Stimulated activated CD4-positive, alpha-beta T cell treated with anti-CD3 and anti-CD28 coated beads, Interleukin-1b, Interleukin-23, amount 100 ng/mL, for 24 hours (primary cell): ENCODE measurements at places on chromosomes 4 and X.

DNA sequence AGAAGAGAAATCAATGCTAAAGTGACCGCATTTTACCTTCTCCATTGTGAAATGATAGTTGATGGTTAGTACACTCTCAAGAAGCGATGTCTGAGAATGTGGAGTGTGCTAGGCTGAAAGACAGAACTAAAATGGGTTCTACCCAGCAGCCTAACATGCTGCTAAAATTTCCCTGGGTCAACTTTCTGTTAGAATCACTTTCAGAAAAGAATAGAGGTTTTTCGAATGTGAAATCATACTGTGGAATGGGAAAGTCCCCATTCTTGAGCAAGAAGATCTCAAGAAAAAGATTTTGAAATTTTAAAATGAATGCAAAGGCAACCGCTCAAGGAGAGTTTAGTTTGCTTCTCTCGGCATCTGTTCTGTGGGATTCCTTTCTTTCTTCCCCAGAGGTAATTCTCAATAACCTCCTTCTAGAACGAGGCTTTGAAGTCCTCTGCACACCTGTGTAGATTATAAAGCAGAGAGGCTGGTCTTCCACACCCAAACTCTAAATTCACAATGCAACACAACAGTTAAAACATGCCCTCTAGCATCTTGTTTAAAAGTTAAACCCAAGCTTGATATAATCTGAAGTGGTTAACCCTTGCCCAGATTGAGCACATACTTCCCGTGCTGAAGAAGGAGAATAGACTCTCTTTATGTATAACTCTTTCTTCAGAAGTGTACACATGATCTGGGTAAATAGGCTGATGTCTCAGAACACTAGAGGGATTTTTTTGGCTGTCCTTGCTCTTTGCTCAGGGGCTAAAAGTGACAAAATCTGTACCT lies 208.7 kb upstream of the KLF3 start:
- no peak for DNase-seq

- no peak for DNase-seq
These were observed 102.7 kb upstream of the RBPJ start for GRCh38 chr4:26217961-26218676.

GRCh38 chr4:124890522-124890921 lies 178.0 kb upstream of the ANKRD50 start:
- DNase-seq, result no peak

DNA sequence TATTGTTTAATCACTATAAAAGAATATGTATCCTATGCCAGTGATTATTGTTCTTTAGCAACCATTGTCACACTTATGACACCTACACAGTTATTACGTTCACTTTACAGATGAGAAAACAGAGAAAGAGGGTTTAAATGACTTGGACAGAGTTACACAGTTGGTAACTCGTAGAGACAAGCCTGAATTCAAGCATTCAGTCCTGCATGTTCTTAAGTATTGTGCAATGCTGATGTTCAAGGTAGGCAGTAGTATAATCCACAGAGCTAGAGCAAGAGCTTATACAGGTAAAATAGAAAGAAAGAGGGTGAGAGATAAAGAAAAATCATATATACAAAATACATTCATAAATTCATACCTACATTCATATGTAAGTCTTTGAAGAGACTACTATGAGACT lies 249.8 kb upstream of the ANXA10 start:
- DNase-seq, result no peak

DNA sequence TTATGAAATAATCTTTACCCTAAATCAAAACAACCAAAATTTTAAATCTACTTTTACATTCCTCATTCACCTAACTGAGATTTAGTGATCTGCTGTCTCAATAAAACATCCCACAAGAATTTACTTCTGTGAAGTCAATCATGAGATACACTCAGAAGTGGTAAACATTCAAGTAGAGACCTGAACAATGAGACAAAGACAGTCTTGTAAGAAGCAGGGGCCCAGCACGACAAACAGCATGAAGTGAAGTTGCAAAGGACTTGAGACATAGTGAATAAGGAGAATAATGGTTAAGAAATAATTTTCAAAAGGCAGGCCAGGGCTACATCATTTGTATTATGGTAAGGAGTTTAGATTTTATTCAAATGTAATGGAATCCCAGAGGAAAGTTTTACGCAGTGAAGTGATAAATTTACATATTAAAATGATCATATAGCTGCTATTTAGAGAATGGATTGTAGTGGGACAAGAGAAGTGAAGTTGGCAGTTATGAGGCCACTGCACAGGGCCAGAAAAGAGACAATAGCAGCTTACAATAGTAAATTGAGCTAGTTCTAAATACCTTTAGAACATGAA lies 101.9 kb downstream of the MAB21L2 start:
- DNase-seq, result no peak

DNA sequence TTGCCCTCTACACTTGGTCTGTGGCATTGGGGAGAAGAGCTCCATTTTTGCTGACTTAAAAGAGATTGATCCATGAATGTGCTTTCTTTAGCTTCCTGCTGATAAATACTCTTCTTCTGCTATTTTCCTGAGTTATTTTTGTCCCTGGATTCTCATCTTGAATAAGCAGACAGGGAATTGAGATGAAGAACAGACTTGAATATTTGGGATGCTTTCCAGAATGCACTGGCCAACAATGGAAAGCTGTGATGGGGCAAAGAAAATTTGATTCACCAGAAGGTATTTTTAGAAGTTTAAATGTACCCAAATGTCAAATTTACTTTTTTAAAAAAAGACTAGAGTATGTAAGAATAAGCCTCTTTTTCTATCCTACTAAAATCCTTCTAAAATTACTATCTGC lies 309.9 kb upstream of the PPP1R2C start:
- DNase-seq, result no peak

- no peak for DNase-seq
These were observed 49.6 kb downstream of the KLF8 start for GRCh38 chrX:56281789-56282188.

DNA sequence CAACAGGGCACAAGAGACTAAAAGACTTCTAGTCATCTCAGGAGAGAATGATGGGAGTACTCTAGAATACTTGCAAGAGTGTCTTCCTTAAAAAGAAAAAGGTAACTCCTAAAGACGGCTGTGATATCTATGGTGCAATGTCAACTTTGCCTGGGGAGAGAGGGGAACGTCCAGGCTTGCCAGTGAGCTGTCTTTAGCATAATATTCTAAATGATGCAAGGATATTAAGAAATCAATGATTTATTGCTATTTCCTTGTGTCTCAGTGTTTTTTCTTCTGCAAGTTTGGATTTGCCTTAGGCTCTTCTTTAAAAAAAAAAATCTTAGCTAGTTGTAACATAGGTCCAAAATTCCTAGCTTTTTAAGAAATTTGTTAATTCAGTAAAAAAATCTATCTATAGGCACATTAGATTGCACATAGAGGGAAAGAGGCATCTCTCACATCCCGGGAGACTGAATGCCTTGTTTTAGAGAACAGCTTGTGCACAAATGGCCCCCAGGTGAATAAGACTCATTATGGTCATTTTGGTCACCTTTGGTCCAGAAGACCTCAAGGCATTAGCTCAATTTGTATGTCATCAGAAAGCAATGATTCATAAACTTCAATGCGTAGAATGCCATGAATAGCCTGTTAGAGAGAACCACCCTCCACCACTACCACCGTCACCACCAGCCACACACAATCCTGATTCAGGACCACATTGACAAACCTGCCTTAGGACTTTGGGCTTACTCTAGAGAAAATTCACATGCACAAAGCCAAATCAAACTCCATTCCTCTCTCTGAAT lies 104.1 kb downstream of the PALLD start:
- no peak for DNase-seq

- DNase-seq, result no peak
These were observed 1414.7 kb upstream of the TENM3 start for GRCh38 chr4:180828455-180829018.

DNA sequence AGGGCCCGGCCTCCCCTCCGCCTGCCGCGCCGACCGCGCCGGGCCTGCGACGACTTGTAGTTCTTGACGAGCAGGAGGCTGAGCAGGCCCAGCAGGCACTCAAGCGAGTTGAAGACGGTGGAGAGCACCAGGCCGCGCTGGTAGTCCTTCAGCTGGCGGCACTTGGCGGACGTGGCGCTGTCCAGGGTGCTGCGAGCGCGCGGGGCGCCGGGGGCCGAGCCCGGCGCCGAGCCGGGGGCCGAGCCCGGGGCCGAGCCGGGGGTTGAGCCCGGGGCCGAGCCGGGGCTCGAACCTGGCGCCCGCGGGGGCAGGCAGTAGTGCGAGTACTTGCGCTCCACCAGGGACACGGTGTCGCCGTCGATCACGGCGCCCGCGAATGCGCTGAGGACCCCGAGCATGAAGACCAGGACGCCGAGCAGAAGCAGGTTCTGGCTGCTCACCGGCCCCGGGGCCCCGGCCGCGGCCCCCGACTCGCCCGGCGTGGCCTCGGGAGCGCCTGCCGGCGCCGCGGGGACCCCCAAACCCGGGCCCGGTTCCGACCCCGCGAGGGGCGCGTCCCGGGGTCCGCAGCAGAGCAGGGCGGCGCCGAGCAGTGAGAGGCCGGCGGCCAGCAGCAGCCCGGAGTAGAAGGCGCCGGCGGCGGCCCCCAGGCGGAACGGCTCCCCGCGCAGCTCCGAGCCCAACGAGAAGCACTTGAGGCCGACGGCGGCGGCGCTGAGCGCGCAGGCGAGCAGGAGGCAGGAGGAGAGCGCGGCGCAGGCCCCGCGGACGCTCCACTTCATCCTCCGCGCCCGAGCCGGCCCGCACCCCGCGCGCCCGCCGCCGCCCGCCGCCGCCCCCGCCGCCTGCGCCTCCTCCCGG lies 584 bp downstream of the TMEM271 start:
- DNase-seq, result no peak

- no peak for DNase-seq
These were observed 346.4 kb downstream of the PTTG2 start for GRCh38 chr4:38306482-38307071.

GRCh38 chrX:16479206-16479869 lies 170.6 kb upstream of the S100G start:
- DNase-seq, result no peak

GRCh38 chr4:52868133-52868532 lies 6.0 kb downstream of the RASL11B start:
- no peak for DNase-seq

DNA sequence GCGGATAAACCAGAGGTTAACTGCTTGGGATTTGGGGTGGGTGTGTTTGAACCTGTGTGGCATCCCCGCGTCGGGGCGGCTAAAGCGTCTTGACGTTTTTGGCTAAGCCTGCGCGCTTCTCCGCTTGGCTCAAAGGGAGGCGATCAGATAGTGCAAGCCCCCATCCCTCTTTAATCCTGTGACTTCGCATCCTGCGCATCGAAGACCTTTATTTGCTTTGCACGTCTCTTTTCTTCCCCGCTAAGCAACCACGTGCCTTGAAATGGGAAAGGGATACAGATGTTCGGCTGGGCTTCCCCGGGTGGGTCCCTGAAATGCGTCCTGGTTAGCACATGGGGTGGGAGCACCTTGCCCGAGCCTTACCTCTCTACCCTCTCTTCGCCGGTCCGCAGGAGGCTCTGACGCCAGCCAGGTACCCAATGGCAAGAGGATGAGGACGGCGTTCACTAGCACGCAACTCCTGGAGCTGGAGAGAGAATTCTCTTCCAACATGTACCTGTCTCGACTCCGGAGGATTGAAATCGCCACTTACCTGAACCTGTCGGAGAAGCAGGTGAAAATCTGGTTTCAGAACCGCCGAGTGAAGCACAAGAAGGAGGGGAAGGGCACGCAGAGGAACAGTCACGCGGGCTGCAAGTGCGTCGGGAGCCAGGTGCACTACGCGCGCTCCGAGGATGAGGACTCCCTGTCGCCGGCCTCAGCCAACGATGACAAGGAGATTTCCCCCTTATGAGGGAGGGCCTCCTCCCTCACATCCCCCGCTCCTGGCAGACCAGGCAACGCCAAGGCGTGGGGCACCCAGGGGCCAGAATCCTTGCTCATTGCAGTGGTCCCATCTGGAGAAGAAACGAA lies 1.5 kb downstream of the GSX2 start:
- no peak for DNase-seq

- no peak for DNase-seq
These were observed 340.5 kb downstream of the GALNTL6 start for GRCh38 chr4:172153719-172154118.

GRCh38 chrX:147953976-147954375 lies 27.2 kb upstream of the FMR1NB start:
- DNase-seq, result no peak

DNA sequence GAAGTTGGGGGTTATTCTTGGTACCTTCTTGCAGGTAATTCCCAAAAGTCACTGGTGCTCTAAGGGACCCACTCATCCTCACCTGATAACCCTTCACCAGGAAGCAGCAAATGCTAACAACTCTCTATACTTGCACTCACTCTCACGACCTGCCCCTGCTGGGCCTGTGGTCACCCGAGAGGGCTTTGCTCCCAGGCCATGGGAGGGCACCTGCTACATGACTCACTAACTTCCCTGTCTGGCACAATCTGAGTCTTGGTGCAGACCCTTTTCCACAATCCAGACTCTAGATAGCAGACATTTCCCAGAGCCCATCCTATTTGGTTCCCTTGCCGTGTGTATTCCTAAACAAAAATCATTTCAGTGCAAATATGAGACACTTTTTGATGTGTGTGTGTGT lies 403.8 kb upstream of the FAT1 start:
- no peak for DNase-seq

DNA sequence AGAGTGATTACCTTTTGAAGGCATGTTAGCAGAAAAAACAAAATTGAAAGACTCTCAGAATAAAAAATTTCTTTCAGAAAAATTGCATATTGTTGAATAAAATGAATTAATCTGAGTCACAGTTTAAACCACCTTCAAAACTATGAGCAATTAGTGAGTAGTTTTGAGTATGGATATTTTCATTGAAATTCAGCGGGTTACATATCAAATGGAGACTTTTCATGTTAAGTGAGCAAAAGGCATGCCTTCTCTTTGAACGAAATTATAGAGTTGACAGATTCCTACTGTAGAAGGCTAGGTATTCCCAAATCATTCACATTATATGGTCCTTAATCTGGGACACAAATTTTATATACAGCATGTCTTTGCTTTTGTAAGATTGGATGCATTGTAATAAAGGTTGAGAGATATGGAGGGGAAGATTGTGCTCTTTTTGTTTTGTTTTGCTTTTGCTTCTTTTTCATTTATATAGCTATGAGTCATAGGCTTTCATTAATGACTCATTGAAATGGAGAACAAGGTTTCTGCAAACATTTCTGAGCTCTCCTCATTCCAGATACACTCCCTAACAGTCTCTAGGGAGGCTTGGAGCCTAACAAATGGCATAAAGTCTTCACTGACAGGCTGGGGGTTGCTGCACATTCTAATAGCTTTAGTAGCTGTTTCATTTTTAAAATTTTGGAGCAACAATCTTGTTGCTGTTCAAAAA lies 21.6 kb downstream of the PCDH18 start:
- DNase-seq, result no peak

DNA sequence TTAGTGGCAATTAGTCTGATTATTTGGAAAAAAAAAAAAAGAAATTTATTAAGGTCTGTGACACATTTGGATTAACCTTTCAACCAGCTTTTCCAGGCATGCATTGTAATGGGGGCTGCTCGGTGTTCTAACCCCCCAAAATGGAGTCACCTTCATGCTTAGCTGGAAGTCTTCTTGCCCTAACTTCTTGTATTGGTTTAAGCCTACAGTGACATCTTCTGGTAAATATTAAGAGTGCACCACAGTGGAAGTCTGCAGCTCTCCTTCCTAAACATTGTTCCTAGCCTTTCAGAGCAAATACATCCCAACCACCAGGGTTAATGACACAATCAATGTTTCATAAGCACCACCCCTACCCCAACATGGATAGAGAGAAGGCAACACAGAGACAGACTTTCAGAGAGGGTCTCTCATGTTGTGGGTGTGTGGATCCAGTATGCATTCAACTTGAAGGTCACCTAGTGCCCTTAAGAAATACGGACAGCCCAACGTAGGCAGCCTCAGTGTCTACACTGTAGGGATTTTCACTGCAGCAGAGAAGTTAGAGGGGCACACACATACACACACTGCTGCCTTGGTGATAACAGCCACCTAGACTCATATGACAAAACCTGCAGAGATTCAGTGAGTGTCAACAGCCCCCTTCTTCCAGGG lies 142.9 kb upstream of the MBNL3 start:
- DNase-seq, result no peak
